ENCODE measurements at places on chromosomes 7 and 10.

- DNase-seq: peak; percentile 56
Observed at GRCh38 chr10:119750391-119751230, 24.8 kb downstream of the INPP5F start.

- no peak for DNase-seq
Observed at GRCh38 chr7:4556868-4557793, 125.0 kb upstream of the FOXK1 start.

- no peak for DNase-seq
Observed at GRCh38 chr7:131625817-131626372, 69.5 kb upstream of the PODXL start.

DNA sequence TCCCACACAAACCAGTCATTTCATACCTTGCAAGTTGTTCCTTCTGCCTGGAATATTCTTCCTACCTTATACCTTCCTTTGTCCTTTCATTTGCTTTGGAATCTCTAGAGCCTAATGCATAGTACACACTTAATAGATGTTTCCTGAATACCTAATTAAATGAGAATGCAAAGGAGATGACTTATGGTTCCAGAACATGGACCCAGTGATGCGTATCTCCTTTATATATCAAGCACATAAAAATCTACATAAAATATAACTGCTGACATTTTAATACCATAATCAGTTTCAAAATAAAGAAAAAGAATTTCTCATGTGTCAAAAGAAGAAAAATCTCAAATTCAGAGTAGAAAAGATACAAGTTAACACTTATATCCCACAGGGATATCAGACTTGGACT lies 110.6 kb upstream of the ASAH2 start:
- no peak for DNase-seq

GRCh38 chr10:71700731-71701368 lies 18.7 kb downstream of the C10orf105 start:
- no peak for DNase-seq

DNA sequence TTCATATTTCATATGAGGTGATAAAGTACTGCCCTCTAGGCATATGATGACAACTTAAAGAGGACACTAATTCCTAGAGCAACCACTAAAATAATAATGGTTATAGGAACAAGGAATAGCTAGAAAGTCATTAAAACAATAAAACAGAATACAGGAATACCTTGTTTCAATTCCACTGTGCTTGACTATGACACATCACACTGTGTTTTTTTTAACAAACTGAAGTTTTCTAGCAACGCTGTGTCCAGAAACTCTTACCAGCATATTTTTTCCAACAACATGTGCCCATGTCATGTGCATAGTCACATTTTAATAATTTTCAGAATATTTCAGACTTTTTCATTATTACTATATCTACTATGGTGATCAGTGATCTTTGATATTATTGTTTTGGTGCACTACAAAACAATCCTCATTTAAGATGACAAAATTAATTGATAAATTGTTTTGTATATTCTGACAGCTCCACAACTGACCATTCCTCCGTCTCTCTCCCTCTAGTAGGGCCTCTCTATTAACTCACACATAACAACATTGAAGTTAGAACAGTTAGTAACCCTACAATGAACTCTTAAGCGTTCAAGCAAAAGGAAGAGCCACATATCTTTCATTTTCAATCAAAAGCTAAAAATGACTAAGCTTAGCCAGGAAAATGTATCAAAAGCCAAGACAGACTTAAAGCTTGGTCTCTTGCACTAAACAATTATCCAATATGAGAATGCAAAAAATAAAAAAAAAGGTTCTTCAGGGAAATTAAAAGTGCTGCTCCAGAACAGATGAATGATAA lies 85.8 kb downstream of the SNX13 start:
- DNase-seq: no peak

Measured in smooth muscle cell of the brain vasculature (primary cell).